ENCODE measurements at places on chromosomes 16 and 17. TPM values are rescaled to one million over a fixed set of nuclear protein-coding genes. Genes with fewer than 3 reads are reported as not detected.

The NOG gene
- total RNA-seq = 196 TPM

The C17orf75 gene
- 12.8 TPM for total RNA-seq

The PPP1R1B gene
- not detected for total RNA-seq

The ADGRG1 gene
- 1.3 TPM for total RNA-seq

The MMP28 gene
- total RNA-seq = not detected

The TMEM219 gene
- total RNA-seq = 91.0 TPM

The TMIGD1 gene
- not detected for total RNA-seq

The DNAAF1 gene
- total RNA-seq = not detected

The CDR2L gene
- total RNA-seq = 25.1 TPM

The UBN1 gene
- total RNA-seq = 27.6 TPM

The CACNG3 gene
- total RNA-seq = not detected

The CAMKK1 gene
- total RNA-seq = 3.7 TPM

The EXOC3L1 gene
- 10.3 TPM for total RNA-seq

The TMEM88 gene
- 1.1 TPM for total RNA-seq
